ENCODE measurements at places on chromosomes 7 and 10.
A peak's percentile ranks its signal among the peaks of the same experiment; 100 is the strongest.

- no peak for DNase-seq
Measured at GRCh38 chr10:69491611-69492010, 40.3 kb downstream of the TSPAN15 start.

DNA sequence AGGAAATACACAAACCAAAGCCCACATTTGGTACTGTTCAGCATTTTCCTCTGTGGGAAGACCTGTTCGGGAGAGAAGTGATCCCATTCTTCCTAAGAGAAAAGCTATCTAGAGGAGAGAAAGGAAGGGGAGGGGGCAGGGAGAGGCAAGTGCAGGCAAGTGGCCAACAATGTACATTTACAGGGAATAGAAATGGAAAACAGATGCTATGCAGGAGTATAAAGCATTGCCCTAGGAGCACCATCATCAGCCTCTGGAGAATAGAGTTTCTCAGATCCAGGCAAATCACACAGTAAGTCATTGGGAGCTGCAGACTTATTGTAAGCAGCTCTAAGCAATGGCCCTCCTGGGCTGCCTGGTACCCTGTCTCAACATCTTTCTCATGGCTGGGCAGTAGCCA is 424.4 kb upstream of the AUTS2 start:
- no peak for DNase-seq

GRCh38 chr10:113498997-113499396 is 53.9 kb upstream of the HABP2 start:
- no peak for DNase-seq

- DNase-seq: no peak
Measured at GRCh38 chr7:29421010-29421956, 142.4 kb upstream of the PRR15 start.

DNA sequence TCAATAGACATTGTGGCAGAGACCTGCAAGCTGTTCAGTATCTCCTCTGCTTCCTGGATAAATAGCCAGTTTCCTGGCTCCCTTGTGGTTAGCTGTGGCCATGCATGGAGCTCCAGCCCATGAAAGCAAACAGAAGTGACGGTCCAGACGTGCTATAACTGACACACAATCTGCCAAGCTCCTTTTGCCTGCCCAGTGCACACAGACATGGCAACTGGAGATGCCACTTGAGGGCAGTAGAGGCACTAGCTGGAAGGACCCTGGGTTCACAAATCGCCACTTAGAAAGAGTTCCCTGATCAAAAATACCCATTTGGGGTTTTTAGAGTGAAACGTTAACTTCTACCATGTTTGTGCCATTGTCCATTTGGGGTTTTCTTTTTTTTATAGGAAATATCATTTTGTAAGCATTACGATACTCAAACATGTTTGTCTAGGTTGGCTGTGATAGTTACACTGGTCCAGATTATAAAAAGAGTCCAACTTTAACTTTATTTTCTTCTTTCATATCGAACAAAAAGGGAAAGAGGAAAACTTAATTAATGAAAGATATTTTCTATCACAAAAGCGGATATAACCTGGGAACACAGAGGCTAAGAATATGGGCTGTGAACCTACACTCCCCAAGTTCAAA is 31.3 kb downstream of the KIN start:
- DNase-seq: peak; percentile 31

GRCh38 chr7:47836503-47837202 is 111.6 kb downstream of the PKD1L1 start:
- no peak for DNase-seq

GRCh38 chr10:60708666-60709065 is 69.6 kb upstream of the CDK1 start:
- no peak for DNase-seq

- DNase-seq: no peak
Measured at GRCh38 chr10:66698069-66698468, 227.8 kb upstream of the LRRTM3 start.

- peak; percentile 18 for DNase-seq
Measured at GRCh38 chr7:87934699-87935383, 790 bp downstream of the ADAM22 start.

GRCh38 chr10:33382216-33382600 is 47.7 kb upstream of the NRP1 start:
- no peak for DNase-seq

DNA sequence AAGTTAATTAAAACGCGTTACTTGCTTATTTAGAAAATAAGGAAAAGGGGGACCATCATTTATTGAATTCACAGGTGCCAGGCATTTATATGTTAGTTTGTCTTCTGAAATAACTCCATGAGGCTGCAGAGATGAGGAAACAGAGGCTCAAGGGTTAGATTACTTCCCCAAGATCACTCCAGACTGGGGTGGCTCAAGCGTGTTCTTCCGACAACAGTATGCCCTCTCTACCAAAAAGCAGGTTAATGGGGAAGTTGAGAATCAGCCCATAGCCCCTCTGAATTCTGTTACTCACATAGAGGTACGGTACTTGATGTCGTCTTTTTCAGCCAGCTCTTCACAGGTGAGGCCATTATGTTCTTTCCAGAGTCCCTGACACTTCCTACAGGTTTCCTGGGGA is 129.3 kb downstream of the RNF216 start:
- no peak for DNase-seq

- no peak for DNase-seq
Measured at GRCh38 chr7:81285142-81285871, 366.5 kb upstream of the SEMA3C start.

GRCh38 chr10:17510242-17510908 is 56.0 kb upstream of the ST8SIA6 start:
- no peak for DNase-seq

- DNase-seq: no peak
Measured at GRCh38 chr7:27375958-27376357, 133.4 kb downstream of the EVX1 start.

DNA sequence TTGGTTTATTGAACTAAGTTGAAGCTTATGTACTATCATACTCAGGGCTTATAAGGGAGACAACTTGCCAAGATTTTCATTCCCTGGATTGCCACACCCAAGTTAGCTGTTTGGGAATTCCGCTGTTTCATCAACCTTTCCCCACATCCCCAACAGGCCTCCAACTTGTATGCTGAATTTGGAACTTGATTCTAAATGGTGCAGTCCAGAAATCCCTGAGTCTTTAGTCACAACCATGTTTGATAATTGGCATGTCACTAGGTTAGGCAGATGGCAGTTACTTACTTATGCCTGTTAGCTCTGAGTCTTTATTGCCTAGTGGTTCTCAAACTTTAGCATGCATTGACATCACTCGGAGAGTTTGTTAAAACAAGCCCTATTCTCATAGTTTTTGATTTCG is 135.4 kb upstream of the PRPS1L1 start:
- DNase-seq: no peak

GRCh38 chr7:95245828-95246500 is 78.4 kb downstream of the PON1 start:
- no peak for DNase-seq

DNA sequence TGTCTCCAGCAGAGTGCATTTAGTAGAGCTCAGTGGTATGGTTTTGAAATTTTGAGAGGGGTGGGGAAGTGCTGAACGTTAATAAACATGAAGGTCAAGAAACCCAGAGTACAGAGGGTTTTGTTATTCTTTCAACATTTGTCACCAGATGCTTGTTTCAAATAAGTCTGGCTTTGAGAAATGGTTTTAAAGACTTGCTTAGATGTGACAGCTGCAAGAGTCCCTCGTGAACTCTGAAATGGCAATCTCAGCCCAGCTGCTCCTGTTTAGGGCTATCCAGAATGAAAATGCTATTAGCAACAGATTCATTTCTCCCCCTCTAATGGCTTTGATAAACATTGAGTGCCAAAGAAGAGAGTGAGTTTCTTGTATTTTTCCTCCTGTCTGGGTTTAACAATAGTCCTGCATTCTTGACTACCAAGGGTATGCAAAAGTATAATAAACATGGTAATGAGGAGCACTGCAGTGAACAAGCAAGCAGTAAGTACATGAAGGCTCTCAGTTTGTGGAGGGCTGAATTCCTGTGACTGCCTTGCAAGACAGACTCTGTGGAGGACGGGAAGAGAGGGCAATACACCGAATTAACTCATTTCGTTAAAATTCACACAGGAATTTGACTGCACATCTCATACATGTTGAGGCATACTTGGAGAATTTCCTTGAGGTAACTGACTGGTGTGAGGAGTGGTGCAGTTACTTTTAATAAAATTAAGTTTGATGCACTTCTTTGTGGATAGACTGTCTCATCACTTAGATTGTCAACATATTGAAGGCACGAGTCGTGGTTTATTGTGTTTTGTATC is 490.9 kb downstream of the REEP3 start:
- no peak for DNase-seq

DNA sequence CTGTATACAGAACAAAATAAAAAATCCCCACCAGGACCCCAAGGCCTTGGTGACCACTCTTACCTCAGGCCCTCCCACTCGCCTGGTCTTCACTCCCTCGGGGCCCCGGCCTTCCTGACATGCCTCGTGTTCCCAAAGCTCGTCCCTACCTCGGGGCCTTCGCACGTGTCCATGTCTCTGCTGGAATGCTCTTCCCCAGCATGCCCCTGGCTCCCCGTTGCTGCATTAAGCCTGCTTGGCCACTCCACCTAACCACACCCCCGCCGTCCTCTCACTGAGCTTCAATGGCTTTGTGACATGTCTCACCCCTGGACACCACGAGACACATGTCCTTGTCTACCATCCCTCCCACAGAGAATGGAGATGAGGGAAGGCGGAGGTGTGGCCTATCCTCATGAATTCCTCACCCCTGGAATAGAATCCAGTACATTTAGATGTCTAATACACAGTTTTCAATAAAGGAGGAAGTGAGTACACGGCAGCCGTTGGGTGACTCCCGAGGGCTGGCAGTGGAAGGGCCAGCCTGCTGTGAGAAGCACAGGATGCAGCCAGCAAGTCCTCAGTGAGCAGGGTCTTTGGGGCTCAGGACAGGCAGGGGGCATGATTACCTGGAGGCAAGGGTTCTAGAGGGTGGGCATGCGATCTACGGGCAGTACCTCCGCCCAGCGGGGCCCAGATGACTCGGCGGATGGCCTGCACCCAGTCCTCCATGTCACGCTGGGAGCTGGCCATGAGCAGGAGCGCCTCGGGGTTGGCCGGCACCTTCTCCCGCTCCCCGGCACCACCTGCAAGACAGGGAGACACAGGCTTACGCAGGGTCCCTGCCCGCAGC is 125.7 kb downstream of the ARHGAP22 start:
- no peak for DNase-seq

DNA sequence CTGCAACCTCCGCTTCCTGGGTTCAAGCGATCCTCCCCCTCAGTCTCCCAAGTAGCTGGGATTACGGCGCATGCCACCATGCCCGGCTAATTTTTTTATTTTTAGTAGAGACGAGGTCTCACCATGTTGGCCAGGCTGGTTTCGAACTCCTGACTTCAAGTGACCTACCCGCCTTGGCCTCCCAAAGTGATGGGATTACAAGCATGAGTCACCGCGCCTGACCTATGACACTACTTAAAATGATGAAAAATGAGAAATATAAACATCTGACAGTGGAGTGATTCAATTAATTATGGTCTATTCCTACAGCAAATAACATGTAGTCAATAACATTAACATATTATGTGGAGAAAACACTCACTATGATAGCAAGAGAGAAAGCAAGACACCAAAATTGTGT is 2.2 kb downstream of the BRAT1 start:
- DNase-seq: no peak

DNA sequence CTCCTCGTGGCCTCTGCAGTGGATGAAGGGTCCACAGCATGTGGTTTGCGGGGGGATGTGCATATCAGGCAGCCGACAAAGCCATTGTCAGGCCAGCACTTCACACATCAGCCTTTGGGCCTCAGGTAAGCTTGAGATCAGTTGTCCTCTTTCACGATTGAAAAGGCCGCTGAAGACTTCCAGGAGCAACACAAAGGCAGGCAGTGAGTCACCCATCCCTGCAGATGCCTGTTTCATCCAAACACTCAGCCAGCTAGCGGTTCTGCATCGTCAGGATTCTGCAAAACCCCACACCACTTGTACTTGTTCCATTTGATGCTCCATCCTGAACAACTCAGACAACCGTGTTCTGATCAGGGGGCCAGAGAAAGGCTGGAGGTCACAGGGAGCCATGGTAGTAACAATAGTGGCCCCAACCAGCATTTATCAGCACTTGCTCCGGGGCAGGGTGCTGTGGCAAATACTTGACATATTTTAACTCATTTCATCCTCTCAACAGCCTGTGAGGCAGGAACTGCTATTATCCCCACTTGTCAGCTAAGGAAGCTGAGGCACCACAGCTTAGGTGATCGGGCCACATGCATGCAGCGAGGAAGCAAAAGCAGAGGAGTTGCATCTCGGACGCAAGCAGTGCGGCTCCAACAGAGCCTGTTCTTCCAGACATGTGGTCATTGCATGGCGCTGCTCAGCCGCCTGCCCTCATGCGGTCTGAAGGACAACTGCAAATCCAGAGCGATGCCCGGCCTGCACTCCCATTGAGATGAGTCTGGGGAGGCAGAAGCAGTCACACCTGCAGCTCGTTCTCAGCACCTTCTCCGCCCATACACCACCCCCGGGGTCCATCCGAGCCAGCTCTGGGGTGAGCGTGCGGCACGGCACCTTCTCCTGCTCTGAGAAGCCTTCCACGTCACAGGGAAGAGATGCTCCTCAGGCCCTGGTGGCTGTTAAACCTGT is 144.9 kb downstream of the PAXIP1 start:
- DNase-seq: no peak

DNA sequence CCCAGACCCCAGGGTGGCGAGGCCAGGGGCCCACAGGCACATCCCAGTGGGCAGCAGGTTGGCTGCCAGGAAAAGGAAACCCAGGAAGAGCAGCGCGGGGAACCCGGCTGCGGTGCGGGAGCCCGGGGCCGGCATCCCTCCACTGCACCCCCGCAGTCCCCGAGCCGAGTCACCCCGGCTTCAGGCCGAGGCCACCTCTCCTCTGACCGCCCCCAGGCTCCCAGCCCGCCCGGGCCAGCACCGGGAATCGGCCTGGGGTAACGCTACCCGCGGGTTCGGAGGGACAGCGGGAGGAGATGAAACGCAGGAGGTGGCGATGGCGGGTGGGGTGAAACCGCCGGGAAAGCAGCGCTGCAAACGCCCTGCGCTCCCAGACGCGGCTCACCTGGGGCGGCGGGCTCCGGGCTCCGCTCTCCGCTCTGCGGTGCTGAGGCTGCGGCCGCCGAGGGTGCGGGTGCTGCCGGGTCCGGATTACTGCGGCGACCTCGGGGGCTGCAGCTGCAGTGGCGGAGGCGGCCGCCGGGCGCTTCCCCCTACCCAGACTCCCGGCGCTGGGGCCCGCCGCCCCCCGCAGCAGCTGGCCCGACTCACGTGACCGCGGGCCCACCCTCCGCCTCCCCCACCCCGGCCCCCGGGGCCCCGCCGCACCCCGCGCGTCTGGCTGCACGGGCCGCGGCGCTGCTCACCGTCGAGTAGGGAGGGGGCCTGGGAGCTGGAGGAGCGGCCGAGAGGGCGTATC is at the start of gene SCRN1:
TSS of gene SCRN1 (minus strand) at position 545 of the 739 bp plus-strand sequence. CDS start 20,734 bp downstream, outside the sequence.
- DNase-seq: peak; percentile 75

- DNase-seq: no peak
Measured at GRCh38 chr10:97292862-97293198, 393 bp upstream of the ARHGAP19 start.

DNA sequence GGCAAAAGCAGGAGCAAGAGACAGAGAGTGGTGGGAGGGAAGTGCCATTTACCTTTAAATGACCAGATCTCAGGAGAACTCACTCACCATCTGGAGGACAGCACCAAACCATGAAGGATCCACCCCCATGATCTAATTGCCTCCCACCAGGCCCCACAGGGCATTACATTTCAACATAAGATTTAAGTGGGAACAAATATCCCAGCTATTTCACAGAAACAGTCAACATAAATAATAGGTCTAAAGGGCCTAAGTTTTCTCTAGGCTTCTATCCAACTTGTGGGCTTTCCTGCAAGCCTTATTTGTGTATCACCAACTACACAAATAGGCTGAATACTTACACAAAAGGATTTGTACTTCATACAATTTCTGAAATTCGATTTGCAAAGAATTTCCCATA is 196.8 kb upstream of the POT1 start:
- DNase-seq: no peak

- no peak for DNase-seq
Measured at GRCh38 chr7:121000081-121000983, 11.8 kb downstream of the CPED1 start.

All from thymus (tissue), 14 donors.